ENCODE measurements at places on chromosomes 12 and 14.

GRCh38 chr12:121795034-121795968 lies 1.8 kb upstream of the RHOF start:
- H3K27me3 ChIP-seq: peaks cover 5% of the 10 kb centered on the region
- H3K4me1 ChIP-seq: peaks cover 88% of the 10 kb centered on the region
- H3K4me3 ChIP-seq: peak overlapping the region; percentile 14
- H3K27ac ChIP-seq: peak overlapping the region; percentile 85
- peaks cover 54% of the 10 kb centered on the region for H3K36me3 ChIP-seq

DNA sequence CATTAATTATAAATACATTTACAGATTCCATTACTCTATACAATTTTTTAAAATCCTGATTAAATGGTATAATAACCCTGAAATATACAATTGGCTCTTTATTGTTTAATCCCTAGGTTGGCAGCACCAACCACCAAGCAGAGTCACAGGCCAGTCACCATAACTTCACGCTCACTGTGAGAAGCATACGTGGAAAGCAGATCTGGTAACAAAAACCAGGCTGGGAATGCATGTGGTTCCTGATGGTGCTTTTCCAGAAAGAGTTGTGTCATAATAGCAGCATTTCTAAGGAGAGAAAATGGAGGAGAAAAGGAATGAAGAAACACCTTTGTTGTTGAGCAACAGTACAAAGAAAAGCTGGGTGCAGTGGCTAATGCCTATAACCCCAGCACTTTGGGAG lies 66.1 kb downstream of the SIX6 start:
- H3K27me3 ChIP-seq: no peaks in the 10 kb centered on the region
- H3K4me1 ChIP-seq: no peaks in the 10 kb centered on the region
- no peaks in the 10 kb centered on the region for H3K36me3 ChIP-seq
- no peak overlapping the region for H3K4me3 ChIP-seq
- DNase-seq: no peak

- H3K27me3 ChIP-seq: no peaks in the 10 kb centered on the region
- DNase-seq: no peak
These were observed 16.8 kb upstream of the FAR2 start for GRCh38 chr12:29132316-29132715.

GRCh38 chr12:44118946-44119345 lies 283.1 kb downstream of the TMEM117 start:
- no peak overlapping the region for H3K27ac ChIP-seq
- H3K27me3 ChIP-seq: no peaks in the 10 kb centered on the region
- H3K36me3 ChIP-seq: no peaks in the 10 kb centered on the region
- no peak for DNase-seq
- H3K4me3 ChIP-seq: no peak overlapping the region

GRCh38 chr12:90111791-90112580 lies 403.3 kb upstream of the ATP2B1 start:
- no peaks in the 10 kb centered on the region for H3K27me3 ChIP-seq
- H3K4me1 ChIP-seq: no peaks in the 10 kb centered on the region
- peak; percentile 14 for DNase-seq
- H3K4me3 ChIP-seq: no peak overlapping the region
- H3K27ac ChIP-seq: no peak overlapping the region

- H3K4me1 ChIP-seq: no peaks in the 10 kb centered on the region
- H3K27ac ChIP-seq: no peak overlapping the region
- H3K4me3 ChIP-seq: no peak overlapping the region
- no peaks in the 10 kb centered on the region for H3K27me3 ChIP-seq
These were observed 760.1 kb downstream of the RPS29 start for GRCh38 chr14:48826058-48826457.

- H3K36me3 ChIP-seq: peaks cover 3% of the 10 kb centered on the region
- no peaks in the 10 kb centered on the region for H3K27me3 ChIP-seq
- no peak for DNase-seq
- H3K4me1 ChIP-seq: peaks cover 3% of the 10 kb centered on the region
These were observed 3.3 kb downstream of the BRMS1L start for GRCh38 chr14:35829449-35829848.

All from spinal cord (tissue), 10 donors.